ENCODE measurements at places on chromosomes 4 and X.
A peak's percentile ranks its signal among the peaks of the same experiment; 100 is the strongest.

GRCh38 chr4:157246964-157247363 lies 26.4 kb downstream of the GRIA2 start:
- H3K4me3 ChIP-seq, result no peak overlapping the region
- H3K36me3 ChIP-seq, result no peaks in the 10 kb centered on the region
- no peaks in the 10 kb centered on the region for H3K27me3 ChIP-seq
- DNase-seq, result no peak
- H3K27ac ChIP-seq, result no peak overlapping the region

DNA sequence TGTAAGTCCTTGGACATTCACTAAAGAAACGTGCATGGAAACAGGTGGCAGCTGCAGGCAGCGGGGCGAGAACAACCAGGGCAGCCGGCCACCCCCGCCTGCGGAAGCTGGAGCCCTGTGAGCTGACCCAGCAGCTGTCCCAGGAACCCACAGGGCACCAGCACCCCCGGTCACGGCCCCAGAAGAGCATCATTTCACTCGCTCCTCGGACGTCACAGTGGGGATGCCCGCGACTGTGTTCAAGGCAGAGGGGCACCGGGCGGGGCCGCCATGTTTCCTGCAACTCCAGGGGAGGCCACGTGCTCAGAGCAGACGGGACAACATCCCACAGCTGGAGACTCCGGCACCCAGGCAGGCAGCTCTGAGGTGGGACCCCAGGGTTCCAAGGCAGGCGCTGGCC lies 45.0 kb upstream of the CPLX1 start:
- no peaks in the 10 kb centered on the region for H3K27me3 ChIP-seq
- no peak for DNase-seq
- no peaks in the 10 kb centered on the region for H3K4me1 ChIP-seq
- peaks cover 38% of the 10 kb centered on the region for H3K36me3 ChIP-seq
- no peak overlapping the region for H3K4me3 ChIP-seq
- no peak overlapping the region for H3K27ac ChIP-seq

DNA sequence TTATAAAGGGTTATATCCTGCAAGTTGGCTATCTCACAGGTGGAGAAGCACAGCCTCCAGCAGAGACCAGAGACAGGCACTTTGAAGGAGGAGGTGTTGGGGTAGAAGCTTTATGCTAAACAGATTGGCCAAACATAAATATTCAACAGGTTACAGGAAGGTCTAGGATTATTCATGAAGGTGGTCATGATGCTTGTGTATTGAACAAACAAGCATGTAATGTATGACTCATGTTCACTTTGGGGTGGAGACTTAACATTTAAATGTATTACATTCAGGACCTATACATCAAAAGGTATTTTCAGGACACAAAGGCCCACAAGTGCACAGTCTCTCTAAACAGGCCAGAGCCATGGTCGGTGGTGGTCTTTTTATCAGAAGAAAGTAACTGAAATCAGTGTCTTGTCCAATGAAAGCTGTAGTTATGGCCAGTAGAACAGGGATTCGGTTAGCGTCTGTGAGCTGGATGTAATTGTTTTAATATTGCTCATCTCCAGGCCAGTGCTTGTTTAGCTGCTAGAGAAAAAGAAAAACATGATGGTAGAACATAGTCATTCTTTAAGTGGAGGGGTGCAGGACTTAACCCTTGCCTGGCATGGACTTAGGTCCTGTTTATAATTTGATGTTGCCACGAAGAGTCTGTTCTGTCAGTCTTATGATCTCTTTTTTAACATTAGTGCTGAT lies 555.2 kb upstream of the PCDH10 start:
- no peaks in the 10 kb centered on the region for H3K27me3 ChIP-seq
- no peaks in the 10 kb centered on the region for H3K4me1 ChIP-seq
- no peak overlapping the region for H3K4me3 ChIP-seq
- H3K27ac ChIP-seq, result no peak overlapping the region
- DNase-seq, result no peak

- no peak within 1 kb of the TSS for H3K27ac ChIP-seq
- H3K4me3 ChIP-seq, result peak within 1 kb of the TSS; percentile 60
- peak; percentile 11 for DNase-seq
- peaks cover 4% of the 10 kb centered on the region for H3K4me1 ChIP-seq
Measured at GRCh38 chr4:5051278-5052203, at the start of gene STK32B. TSS of gene STK32B (plus strand) at chr4:5051480.

DNA sequence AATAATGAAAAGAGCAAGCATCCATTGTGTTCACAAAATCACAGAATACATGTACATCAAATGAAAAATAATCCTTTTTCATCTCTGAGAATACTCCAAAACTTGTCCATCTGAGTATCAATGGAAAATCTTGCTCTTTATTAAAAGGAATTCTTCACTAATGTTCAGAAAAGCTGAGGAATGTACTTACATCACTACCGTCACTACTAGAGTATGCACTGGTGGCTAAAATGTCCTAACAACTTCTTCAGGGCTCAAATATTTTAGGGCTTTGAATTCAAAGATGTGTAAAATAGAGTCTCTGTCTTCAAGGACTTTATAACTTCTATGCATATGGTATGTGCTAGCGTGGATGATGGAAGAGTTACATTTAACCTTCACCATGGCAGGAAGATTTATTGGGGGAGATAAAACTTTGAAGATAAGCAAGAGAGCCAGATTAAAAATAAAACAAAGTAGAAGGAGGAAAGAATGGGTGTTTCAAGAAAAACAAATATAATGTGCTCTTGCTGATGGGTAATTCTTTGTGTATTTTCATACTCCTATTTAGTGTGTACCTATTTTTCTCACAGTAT lies 55.1 kb downstream of the DMD start:
- H3K36me3 ChIP-seq, result no peaks in the 10 kb centered on the region
- no peak overlapping the region for H3K27ac ChIP-seq
- H3K4me3 ChIP-seq, result no peak overlapping the region
- no peaks in the 10 kb centered on the region for H3K27me3 ChIP-seq
- no peak for DNase-seq

DNA sequence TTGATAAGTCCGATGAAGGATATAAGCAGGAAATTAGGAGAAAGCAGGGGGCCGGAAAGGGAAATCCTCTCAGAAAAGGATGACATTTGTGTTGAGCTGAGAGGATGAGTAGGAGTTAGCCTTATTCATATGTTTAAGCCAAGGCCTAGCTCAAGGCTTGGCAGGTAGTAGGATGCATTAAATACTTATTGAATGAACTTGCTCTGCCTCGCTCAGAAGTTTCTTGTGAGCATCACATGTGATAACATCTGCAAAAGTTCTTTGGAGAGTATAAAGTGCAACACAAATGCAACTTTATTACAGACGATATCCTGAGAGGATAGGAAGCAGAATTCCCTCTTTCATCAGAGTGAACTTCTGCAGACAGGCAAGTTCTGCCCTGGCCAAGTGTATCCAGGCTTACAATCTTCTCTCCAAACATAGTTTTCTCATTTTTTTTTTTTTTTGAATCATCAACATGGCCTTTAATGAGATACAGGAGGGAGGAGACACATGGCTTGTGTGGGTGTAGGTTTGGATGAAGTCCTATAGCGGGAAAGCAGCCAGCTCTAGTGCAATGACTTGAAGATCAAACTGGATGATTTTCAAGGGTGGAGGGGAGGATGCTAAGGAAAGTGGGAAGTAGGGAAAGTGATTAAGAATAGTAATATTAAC lies 48.1 kb downstream of the LUZP4 start:
- no peak for DNase-seq
- H3K36me3 ChIP-seq, result no peaks in the 10 kb centered on the region
- H3K27ac ChIP-seq, result no peak overlapping the region
- no peaks in the 10 kb centered on the region for H3K4me1 ChIP-seq

- H3K27ac ChIP-seq, result no peak overlapping the region
- H3K4me1 ChIP-seq, result no peaks in the 10 kb centered on the region
- H3K27me3 ChIP-seq, result no peaks in the 10 kb centered on the region
- no peak overlapping the region for H3K4me3 ChIP-seq
- no peaks in the 10 kb centered on the region for H3K36me3 ChIP-seq
Measured at GRCh38 chr4:139824882-139825522, 159.4 kb downstream of the MGST2 start.

DNA sequence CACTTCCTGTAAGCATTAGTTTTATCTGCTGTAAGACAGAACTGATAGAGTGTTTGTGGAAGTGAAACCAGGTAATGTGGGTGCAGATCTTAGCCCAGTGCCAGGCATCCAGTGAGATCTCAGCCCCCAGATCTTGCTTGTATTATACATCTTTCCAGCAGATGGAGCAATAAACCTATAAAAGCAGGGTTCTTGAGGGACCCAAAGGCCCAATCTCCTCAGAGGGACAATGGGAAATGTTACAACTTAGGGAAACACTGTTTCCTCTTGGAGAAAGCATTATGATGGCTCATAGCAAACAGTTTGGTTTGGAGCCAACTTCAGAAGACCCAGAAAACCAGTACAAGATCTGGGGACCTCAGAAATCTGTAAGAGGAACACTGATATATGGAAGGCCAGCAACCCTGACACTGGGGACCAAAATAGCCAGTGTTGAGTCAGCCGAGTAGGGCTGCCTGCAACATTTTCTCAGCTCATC lies 206.3 kb downstream of the SLC7A11 start:
- no peak for DNase-seq
- H3K27ac ChIP-seq, result no peak overlapping the region
- H3K4me3 ChIP-seq, result no peak overlapping the region
- H3K27me3 ChIP-seq, result no peaks in the 10 kb centered on the region

DNA sequence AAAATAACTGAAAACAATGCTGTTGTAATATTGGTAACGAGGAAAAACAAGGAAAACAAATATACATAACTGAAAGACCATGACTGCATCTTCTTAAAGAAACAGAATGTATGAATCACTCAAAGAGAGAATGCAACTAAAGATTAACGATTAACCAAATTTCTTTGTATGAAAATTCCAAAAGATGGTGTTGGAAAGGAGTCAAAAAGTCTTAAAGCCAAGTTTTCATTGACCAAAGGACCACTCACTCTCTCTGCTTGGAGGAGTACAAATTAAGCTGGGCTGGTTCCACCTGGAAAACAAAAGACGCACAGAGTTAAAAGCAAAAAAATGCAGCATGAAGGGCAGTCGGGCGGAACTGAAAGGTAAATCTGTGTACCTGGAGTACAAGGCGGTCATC lies 1.8 kb downstream of the DCAF12L1 start:
- no peaks in the 10 kb centered on the region for H3K36me3 ChIP-seq
- H3K4me1 ChIP-seq, result no peaks in the 10 kb centered on the region
- no peaks in the 10 kb centered on the region for H3K27me3 ChIP-seq
- DNase-seq, result no peak
